ENCODE measurements at places on chromosomes 5 and 9.

GRCh38 chr9:132732326-132733259 lies 62.3 kb downstream of the GTF3C4 start:
- no peak for DNase-seq

DNA sequence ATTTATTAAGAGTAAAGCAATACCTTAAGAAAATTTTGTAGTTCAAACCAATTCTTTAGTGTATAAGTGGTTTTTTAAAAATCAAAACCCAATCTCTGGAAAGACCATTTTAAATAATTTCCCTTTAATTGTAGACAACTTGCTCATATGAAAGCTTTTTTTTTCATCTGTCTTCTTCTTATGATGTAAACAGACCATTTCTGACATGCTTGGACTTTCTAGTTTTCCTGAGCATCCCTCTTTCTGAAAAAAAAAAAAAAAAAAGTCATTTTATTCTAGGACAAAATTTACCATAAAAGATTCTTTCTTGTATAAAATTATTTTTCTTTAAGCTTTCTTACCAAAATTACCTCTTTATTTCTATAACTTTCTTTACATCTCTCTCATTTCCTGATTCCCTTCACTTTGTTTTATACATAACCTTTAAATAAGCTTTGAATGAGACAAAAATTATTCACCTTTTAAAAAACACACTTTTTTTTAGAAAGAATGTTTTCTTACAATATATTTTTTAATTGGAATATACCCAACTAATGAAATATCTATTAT lies 67.5 kb downstream of the COL15A1 start:
- DNase-seq, result no peak

DNA sequence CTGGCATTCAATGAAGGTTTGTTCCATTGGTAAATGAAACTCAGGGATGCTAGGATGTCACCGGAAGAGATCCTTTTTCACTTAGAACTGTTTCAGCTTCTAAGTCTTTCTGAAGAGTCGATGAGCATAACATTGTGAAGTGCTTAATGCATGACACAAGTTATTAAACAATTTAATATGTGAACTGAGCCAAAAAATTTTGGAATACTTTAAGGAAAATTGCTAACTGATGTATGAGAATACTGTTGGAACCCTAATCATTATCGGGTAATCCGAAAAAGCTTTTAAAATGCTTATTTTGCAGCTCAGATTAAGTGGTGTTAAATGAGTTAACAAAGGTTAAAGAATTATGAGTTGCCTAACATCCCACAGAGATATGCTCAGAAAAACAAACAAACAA lies 34.9 kb downstream of the DMRT2 start:
- DNase-seq, result no peak

DNA sequence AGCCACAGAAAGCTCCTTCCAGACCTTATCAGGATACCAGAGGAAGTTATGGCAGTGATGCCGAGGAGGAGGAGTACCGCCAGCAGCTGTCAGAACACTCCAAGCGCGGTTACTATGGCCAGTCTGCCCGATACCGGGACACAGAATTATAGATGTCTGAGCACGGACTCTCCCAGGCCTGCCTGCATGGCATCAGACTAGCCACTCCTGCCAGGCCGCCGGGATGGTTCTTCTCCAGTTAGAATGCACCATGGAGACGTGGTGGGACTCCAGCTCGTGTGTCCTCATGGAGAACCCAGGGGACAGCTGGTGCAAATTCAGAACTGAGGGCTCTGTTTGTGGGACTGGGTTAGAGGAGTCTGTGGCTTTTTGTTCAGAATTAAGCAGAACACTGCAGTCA lies 70.8 kb upstream of the ENTREP1 start:
- DNase-seq, result no peak

DNA sequence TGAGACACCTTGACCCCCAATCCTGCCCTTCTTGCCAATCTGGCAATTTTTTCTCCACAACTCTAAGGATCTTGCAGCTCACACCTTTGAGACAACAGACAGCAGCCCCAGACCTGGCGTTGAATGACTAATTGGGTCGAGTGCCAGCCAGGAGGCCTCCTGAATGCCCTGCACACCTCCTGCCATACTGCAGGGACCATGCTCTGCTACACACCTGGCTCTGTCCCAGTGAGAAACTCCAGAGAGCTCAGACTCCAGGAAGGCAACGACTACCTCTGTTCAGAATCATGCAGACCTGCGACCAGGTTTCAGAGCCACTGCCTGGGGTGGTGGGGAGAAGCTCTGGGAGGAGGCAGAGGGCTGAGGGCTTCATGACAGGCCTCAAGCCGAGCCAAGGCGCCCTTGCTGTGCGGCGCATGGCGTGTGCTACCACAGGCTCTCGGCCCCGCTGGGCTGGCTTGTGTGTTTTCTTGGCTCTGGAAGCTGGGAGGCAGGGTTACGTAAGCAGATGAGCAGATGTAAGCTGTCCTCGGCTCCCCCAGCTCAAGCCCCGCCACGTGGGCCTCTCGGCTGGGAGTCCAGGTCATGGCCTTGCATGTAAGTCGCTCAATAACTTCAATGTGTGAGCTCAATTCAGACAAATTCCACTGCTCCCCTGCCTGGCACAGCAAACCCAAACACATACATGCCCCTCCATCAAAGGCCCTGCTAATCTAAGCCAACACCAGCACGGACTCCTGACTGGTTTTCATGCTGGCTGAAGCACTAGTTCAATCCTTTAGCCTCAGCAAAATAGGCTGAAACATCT lies 27.5 kb downstream of the B4GALT1 start:
- no peak for DNase-seq

- DNase-seq, result peak; percentile 59
These were observed 190.0 kb downstream of the MED10 start for GRCh38 chr5:6188344-6188743.

- DNase-seq, result no peak
These were observed 9.2 kb downstream of the DCANP1 start for GRCh38 chr5:135437796-135438560.

- DNase-seq, result no peak
These were observed 86.3 kb upstream of the ERBIN start for GRCh38 chr5:65840071-65840470.

GRCh38 chr5:78538240-78538850 lies 110.2 kb downstream of the LHFPL2 start:
- DNase-seq, result no peak

DNA sequence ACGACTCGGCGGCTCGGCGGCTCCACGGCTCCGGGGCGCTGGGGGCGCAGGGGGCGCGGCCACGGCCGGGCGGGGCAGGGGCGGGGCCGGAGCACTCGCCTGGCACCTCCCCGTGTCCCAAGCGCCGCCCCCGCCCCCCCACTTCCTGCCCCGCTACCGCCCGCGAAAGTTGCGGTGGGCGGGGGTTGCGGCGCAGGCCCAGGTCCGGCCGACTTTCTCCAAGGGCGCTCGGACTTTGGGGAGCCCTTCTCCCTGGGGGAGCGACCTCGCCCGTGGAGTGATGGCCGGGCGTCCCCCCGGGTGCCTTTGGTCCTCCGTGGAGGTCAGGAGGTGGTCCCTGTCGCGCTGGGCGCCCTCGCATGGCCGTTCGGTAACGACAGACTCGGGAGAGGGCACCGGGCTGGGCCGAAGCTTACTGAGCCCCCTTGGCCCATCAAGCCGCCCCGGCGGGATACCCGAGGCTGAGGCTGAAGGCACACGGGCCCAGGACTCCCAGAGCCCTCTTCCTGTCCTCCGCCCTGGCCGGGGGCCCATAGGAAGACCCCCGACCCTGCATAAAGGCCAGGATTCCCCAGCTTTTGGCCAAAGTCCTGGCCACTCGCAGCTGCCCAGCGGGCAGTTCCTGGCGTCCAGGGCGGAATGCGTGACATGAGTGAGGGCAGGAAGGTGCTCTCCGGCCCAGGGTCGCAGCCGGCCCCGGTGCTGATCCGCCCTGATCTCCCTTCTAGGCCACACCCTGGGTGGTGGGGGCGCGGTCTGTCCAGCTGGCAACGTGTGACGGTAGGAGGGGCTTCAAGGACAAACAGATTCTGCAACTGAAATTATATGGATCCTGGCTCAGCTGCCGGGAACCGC lies 883 bp upstream of the VAV2 start:
- peak; percentile 87 for DNase-seq

DNA sequence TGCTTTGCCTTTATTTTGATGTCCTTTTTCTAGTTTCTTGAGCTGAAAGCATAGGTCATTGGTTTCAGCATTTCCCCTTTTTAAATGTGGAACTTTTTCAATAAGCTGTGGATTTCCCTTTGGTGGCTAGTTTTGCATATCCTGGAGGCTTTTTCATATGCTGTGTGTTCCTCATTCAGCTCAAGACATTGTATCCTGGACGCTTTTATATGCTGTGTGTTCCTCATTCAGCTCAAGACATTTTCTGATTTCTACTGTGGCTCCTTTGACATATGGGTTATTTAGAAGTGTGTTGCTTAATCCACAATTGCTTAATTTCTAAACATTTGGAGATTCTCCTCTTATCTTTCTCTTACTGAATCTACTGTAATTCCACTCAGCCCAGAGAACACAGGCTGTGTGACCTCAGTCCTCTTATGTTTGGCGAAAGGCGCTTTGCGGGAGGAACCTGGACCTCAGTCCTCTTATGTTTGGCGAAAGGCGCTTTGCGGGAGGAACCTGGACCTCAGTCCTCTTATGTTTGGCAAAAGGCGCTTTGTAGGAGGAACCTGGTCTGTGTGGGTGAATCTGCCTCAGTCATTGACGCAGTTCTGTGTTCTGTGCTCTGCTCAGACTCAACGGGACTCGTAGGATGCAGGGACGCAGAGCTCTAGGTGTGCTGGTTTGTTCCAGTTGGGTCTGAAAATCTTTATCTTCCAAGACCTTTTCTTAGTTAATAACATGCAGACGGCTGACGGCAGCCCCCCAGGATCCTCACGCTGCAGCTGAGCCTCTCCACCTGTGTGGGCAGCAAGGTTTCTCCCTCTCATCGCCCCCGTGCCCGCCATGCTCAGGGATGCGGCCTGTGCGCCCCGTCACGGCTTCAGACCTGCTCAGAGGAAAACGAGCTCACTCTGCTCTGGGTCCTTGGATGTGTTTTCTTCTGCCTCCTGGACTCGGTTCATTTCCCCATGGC lies 6.0 kb upstream of the SLC9A3 start:
- DNase-seq, result peak; percentile 63

DNA sequence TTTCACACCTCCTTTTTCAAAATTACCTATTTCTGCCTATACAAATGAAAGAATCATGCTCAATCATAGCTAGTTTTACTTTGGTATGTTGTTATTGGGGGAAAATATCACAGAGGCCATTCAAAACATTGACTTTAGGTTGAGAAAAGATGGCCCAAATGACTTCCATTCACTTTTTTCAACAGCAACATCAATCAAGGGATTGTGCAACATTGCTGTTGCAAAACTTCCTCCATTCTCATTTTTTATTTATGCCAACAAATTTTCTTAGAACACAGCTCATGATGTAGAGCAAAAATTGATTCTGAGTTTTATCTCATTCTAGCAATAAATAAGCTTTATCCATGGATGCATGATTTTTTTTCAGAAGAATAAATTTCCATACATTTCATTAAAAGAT lies 93.6 kb upstream of the RORB start:
- no peak for DNase-seq

- DNase-seq, result no peak
These were observed 150.0 kb downstream of the COL23A1 start for GRCh38 chr5:178440181-178440580.

DNA sequence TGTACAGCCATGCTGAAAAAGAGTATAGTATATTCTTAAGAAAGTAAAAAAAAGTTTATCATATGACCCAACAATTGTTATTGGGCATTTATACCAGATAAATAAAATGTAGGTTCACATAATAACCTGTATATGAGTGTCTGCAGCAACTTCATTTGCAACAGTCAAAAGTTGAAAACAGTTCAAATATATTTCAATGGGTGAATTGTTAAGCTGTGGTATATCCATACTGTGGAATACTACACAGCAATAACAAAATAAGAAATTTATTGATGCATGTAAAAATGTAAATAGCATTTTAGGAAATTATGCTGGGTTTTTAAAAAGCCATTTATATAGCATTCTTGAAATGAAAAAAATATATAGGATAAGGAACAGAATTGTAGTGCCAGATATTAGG lies 1420.1 kb upstream of the ACO1 start:
- DNase-seq, result no peak

DNA sequence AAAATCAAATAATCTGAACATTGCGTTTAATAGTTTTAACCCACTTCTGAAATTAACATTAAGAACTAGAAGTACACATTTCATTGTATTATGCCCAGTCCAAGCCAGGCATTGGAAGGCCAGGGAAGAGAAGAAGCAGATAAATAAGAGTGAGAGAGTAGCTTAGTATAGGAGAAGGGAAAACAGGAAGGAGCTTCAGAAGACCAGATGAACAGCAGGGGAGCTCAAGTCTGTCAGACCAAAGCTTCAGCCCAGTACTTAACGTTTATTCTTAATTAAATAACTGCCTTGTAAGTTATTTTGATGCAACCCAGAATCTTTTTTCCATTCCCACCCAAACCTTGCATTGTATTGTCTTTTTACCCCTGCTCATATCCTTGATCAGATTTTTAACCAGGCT lies 11.5 kb upstream of the FAM120AOS start:
- DNase-seq, result no peak

DNA sequence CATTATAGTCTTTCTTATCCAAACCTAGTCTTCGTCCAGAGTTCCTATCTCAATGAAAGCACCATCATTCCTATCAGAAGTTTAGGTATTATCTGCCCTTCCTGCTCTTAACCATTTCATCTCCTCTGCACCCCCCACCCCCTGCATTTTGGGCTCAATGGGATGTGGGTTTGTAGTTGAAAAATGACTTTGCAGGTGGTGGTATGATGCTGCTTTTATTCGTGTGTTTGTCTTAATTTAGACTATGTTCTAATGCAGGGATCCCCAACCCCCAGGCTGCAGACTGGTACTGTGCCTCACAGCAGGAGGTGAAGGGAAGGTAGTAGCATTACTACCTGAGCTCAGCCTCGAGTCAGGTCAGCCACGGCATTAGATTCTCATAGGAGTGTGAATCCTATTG lies 49.4 kb upstream of the ZNF608 start:
- no peak for DNase-seq

GRCh38 chr5:65612298-65612907 lies 11.7 kb downstream of the TRIM23 start:
- DNase-seq, result no peak

- peak; percentile 50 for DNase-seq
These were observed 39.3 kb upstream of the CDC42SE2 start for GRCh38 chr5:131224387-131225201.

- no peak for DNase-seq
These were observed 191.8 kb downstream of the NXNL2 start for GRCh38 chr9:88726803-88727202.

DNA sequence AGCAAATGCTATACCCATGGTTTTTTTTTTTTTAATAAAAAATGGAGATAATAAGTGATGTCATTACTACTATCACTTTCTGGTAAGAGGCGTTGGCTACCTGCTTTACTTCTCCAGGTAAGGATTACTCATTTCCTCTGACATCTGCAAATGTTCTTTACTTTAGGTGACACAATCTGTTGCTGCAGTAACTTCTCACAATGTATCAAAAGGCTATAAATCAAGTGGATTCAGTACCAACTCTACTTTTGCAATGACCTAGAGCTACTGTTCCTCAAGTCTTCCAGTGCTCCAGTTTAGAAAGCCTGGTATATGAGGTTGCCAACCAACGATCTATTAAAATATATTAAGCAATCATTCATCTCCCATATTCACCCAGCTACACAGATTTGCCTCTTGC lies 129.1 kb downstream of the PLK2 start:
- no peak for DNase-seq

- peak; percentile 53 for DNase-seq
These were observed 603.3 kb downstream of the KIF4B start for GRCh38 chr5:155616779-155617392.
